NCI-H82 (cell line): ENCODE measurements at places on chromosomes 1 and 21.
A peak's percentile ranks its signal among the peaks of the same experiment; 100 is the strongest.

GRCh38 chr1:40047769-40048168 is 7.2 kb downstream of the CAP1 start:
- no peak for DNase-seq

DNA sequence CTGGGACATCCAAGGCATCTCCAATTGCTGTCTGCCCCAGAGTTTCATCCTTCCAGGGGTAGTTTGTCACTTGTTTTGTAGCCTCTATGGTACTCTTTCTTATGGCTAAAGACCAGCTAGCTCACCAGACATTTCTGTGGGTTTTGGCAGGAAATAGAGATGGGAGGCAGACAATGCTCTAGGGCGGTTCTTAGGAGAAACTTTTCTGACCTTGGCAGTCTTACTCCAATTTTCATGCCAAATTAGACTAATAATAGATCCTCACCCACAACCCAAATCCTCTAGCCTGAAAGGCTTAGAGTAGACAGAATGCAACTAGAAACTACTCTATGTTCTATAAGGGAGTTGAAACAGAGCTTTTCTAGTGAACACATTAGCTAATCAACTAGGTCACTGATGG is 69.8 kb downstream of the LRIG2 start:
- no peak for DNase-seq

DNA sequence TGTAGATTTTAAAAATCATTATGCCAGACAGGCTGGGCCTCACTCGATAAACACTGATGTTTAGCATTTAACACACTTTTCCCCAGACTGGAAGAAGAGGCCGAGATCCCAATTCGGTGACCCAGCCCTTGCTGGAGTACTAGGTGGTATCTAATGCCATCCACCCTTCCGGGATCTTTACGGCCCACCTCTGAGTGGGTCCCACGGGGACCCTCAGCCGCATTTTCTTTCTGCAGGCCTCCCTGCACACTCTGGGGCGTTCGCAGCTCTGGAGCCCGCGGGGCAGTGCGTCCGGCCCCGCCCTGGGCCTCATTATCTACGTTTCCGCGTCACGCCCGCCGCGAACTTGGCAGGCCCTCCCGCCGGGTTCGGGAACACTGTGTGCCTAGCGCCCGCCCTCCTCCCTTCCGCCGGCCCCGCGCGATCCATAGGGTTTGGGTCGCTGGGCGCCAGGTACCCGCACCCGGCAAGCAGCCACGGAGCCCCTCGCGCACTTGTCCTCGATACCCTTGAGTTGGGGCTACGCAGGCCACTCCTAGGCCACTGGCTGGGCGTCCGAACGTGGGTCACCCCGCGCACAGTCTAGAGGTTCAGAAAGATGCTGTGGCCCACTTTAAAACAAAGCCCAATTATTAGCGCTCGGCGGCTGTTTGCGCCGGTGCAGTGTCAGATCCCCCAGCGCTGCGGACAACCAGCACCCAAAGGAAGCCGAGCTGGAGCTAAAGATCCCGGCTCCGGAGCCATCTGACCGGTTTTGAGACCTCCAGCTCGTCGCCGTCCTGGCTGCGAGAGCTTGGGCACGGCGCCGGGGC is 950 bp upstream of the EVA1C start:
- DNase-seq: no peak

GRCh38 chr1:28905921-28906666 is 8.3 kb upstream of the EPB41 start:
- DNase-seq: peak; percentile 91

DNA sequence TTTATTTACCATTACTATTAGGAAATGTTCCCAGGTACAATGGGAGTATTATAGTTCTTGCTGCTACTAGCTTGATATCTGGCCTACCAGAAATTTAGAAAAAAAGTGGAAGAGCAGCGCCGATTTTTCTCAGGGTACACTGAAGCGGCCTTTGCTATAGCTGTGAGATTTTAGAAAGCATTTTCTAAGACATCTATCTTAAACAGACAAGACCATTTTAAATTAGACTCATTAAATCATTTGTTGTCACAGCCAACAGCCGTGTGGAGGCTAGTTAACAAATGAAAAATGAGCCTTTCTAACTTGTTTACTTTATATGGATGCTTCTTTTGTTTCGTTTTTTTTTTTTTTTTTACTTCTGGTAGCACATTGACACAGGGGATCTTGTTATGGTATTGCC is 183.2 kb upstream of the ZRANB2 start:
- no peak for DNase-seq

GRCh38 chr1:247740721-247741120 is 2.3 kb downstream of the OR14K1 start:
- DNase-seq: no peak

DNA sequence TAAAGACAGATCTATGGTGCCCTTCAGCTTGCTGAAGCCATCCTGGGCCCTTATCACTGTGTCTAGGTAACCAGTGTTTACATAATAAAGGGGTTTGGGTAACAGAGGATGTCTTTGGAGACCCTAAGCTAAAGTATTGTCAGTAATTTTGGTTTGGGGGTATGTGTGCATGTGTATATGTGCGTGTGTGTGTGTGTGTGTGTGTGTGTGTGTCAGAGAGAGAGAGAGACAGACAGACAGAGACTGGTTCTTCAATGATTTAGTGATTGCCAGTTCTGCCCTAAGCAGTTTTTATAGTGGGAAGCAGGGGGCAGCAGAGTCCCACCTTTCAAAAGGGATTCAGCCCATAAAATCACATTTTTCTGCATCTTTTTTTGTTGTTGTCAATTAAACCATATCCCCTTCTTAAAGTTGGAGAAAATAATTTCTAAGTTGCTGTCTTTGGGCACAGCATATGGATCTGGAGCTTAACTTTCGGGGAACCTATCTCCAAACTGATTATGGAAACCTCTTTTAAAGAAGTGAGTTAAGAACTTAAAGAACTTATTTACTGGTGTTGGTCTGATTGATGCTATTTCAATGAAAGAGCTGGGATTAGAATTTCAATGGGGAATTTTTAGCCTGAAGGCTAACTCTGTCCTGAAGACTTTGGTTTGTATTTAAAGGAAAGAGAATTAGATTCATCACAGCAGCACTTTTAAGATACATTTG is 51.1 kb downstream of the ZNF326 start:
- peak; percentile 61 for DNase-seq

GRCh38 chr1:229023651-229024300 is 247.1 kb upstream of the RAB4A start:
- DNase-seq: no peak

- peak; percentile 83 for DNase-seq
Observed at GRCh38 chr1:176558561-176558960, 95.6 kb downstream of the PAPPA2 start.

- no peak for DNase-seq
Observed at GRCh38 chr1:114156538-114157274, 3.0 kb upstream of the SYT6 start.

- DNase-seq: no peak
Observed at GRCh38 chr1:46110521-46110920, 21.9 kb downstream of the PIK3R3 start.

GRCh38 chr1:237269938-237270337 is 228.0 kb downstream of the RYR2 start:
- no peak for DNase-seq

DNA sequence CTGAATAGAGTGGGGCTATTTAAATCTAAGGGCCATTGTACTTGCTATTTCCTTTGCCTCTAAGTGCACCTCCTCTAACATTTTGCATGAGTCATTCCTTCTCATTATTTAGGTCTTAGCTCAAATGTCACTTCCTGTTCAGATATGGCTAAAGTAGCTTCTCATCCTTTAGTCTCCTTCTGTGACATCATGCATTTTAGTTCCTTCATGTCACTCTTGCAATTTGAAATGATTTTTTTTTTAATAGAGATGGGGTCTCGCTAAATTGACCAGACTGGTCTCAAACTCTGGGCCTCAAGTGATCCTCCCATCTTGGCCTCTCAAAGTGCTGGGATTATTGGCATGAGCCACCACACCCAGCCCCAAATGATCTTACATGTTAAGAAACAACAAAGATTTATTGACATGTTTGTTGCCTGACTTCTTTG is 6.6 kb downstream of the TBX19 start:
- DNase-seq: no peak

DNA sequence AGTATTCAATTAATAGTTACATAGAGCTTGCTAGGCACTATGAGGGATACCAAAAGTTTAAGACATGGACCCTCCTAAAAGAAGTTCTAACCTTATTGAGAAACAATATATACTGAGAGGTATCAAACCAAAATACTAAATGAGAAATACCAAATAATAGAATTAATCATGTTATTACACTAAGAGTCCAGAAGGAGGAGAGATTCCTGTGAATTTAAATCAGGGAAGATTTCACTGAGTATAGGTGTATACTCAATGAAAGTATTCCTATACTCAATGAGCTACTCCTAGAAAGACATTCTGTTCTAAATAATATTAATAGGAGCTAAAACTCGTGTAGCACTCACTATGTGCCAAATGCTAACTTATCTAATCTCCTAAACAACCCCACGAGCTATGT is 9.4 kb downstream of the CR1L start:
- DNase-seq: no peak

GRCh38 chr1:192053531-192053971 is 104.7 kb upstream of the RGS18 start:
- DNase-seq: no peak

GRCh38 chr1:3618531-3618880 is 6.3 kb upstream of the TPRG1L start:
- no peak for DNase-seq

DNA sequence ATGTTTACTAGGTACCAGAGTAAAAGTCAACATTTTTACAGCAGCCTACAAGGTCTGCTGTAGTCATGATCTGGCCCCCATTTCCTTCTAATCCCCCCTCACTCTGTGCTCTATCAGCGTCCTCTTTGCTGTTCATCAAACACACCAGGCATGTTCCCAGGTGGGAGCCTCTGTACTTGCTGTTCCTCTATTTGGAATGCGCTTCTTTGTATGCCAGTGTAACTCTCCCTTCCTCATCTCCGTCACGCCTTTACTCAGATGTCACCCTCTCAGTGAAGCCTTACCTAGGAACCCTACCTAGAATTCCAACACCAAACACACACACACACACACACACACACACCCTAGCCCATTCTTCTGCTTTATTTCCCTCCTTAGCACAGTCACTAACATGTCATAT is 21.0 kb downstream of the TP53BP2 start:
- DNase-seq: no peak

- DNase-seq: no peak
Observed at GRCh38 chr1:230281556-230281955, 144.6 kb downstream of the PGBD5 start.

GRCh38 chr1:207837673-207838072 is 73.3 kb downstream of the CD34 start:
- DNase-seq: peak; percentile 51

- no peak for DNase-seq
Observed at GRCh38 chr1:93219443-93219842, 38.9 kb downstream of the CCDC18 start.

DNA sequence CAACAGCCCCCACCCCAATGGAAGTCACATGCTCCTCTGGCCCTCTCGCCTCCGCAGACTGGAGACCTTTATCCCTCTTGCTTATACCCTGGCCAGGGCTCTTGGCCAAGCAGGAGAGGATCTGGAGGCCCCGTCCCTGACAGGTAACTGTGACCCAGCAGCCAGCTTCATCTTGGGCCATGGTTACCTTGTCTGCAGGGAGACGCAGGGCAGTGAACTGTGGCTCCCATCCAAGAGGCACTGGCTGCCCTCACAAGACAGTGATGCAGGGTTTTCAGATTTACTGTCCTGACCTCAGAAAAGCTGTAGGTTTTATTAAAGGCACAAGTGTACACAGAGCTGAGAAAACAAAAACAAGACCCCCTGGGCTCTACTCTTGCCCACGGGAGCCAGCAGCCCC is 96.7 kb upstream of the KLHDC7A start:
- DNase-seq: no peak

GRCh38 chr1:87278825-87279535 is 49.7 kb upstream of the LMO4 start:
- DNase-seq: no peak

DNA sequence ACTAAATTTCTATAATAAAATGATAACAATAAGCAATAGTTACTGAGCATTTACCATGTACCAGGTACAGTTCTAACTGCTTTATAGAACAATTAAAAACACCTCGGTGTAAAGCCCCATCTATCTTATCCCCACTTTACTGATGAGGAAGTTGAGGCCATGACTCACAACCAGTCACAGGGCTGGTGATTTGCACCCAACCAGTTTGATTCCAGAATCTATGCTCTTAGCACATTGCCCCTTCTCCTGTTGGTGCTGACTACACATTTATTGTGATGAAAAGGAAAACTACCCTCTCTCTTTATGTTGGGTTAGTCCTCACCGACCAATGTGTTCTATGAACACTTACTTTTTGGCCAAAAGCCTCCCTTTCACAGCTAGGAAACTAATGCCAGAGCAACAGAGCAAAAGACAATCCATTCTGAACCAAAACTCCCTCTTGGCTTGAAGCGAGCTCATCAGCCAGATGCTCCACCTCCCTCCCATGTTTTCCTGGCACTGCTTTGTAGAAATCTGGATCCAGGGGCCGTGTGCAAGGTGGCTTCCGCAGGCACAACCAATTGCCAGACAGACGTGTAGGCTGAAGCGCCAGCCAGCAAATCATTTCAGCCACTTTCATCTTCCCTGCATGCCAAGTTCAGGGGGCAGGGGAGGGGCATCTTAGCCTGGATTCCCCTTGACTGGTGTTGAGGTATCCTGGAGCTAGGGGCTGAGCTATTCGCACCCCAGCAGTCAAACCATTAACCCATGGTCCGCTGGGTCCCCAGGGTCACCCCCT is 32.0 kb upstream of the SLC30A1 start:
- DNase-seq: no peak

- DNase-seq: peak; percentile 96
Observed at GRCh38 chr1:29756085-29756484, 519.8 kb downstream of the PTPRU start.

- peak; percentile 82 for DNase-seq
Observed at GRCh38 chr1:85054664-85055063, 6.4 kb upstream of the MCOLN3 start.

DNA sequence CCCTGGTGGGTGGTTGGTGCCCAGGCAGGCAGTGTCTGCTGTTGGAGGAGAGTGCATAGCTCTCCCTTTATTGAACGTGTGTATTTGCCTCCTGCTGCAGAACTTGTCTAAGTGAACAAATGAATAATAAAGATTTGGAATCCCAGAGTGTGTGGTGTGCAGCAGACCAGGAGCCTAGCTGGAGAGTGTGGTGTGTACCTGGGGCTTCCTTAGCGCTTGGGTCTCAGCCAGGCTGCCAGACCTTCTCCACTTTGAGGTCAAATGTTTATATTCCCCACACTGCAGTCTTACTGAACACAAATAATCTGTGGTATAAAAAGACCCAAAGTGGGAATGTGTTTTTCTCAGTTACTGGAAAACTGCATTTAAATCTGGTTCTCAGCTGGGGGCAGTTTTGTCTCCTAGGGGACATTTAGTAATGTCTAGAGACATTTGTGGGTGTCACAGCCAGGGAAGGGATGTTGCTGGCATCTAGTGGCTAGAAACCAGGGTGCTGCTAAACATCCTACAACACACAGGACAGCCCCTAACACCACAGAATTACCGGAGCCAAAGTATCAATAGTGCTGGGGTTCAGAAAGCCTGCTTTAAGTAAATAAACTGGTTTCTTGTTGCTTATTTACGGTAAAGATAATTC is 23.6 kb downstream of the SLC37A1 start:
- DNase-seq: peak; percentile 50

- DNase-seq: peak; percentile 34
Observed at GRCh38 chr1:61439234-61439633, 285.7 kb downstream of the TM2D1 start.

- DNase-seq: peak; percentile 30
Observed at GRCh38 chr1:48105165-48105564, 108.0 kb upstream of the TRABD2B start.

GRCh38 chr1:45035631-45036301 is 23.7 kb downstream of the UROD start:
- DNase-seq: no peak

- peak; percentile 15 for DNase-seq
Observed at GRCh38 chr1:213221209-213221608, 170.2 kb downstream of the RPS6KC1 start.

GRCh38 chr1:213564215-213564659 is 423.5 kb upstream of the PROX1 start:
- peak; percentile 66 for DNase-seq
